Fibroblast of skin of right biceps (primary cell): ENCODE measurements at places on chromosomes 2 and 18.
A peak's percentile ranks its signal among the peaks of the same experiment; 100 is the strongest.

DNA sequence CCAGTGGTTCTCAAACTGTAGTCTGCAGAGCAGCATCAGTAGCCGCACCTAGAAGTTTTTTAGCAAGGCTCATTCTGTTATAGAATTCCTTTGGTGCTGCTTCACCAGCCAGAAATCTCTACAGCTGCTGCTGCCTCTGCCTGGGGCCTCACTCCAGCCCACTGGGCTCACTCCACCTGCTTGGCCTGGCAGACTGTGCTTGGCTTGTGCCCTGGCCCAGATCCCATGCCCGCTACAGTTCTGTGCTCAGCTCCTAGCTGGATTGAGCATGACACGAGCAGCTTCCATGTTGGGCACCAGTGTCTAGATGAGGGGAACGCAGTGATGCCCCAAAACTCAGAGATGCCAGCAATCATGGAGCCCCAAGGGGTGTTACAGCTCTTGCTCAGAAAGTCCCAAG is 22.6 kb downstream of the MAPK4 start:
- no peak for DNase-seq

GRCh38 chr18:3059272-3059671 is 46.3 kb upstream of the LPIN2 start:
- DNase-seq, result no peak

DNA sequence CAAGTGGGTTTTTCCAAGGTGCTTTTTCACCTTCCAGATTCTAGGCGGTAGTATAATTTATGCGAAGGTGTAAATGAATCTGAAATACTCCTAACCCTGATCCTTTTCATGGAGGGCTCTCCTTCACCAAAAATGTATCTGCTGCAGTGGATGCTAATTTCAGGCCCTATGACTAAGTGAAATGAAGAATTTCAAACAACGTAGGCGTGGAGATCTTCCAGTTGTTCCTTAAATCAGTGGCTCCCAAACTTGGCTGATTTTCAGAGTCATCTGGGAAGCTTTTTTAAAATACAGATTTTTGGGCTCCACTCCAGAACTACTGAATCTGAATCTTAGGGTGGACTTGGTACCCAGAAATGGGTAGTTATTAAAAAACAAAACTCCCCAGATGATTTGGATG is 5.5 kb downstream of the GCKR start:
- no peak for DNase-seq

- peak; percentile 56 for DNase-seq
These were observed 488.3 kb downstream of the DLGAP1 start for GRCh38 chr18:3966642-3967358.

DNA sequence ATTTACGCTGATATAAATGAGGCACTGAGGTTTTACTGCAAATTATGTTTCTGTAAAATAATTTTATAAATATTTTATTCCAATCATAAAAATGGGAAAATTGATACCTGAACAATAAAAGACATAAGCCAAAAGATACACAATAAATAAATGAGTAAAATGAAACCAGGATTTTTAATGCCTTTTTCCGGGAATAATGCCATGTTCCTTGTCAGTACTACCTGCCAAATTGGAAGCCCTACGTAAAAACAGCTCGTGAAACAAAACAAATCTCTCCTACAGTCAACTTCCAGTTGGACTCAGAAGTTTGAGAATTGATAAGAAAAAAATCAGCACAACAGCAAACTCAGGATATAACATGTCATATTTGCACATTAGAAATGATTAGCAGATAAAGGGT is 18.0 kb downstream of the GALNT3 start:
- no peak for DNase-seq

DNA sequence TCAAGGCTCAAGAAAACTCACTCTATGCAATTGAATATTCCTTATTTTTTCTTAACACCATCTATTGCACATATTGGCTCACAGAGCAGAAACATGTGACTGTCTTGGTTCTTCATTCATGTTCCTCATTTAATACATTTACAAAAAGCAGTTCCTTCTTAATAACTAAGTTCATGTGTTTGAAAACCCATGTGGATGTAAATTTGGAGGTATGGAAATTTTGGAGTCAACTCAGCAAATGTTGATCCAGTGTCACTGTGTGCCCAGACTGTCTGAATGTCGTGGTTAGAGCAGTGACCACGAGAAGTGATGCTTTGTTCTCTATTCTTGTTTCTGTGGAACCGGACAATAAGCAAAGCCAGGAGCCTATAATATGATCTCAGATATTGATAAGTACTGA is 299.1 kb downstream of the SETBP1 start:
- no peak for DNase-seq

- DNase-seq, result peak; percentile 85
These were observed 27.0 kb upstream of the MGAT4A start for GRCh38 chr2:98757904-98758421.

DNA sequence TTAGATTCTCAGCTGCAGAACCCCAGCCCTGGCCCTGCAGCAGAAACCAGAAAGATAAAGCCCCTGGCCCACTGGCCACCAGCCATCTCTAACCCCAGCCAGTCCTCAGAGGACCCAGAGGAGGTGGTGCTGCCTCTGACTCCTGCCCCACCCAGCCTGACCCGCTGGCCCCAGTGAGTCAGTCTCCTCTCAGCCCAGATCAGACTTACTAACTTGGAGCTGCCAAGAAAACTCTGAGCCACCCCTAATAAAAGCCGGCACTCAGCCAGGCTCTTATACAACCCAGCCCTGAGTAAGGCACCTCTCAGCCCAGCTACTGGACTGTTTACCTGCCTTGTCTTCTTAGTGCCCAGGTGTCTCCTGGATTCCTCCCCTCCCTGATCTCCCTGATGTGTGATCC is 2.0 kb downstream of the SLC14A2 start:
- peak; percentile 76 for DNase-seq

GRCh38 chr2:58448065-58448507 is 207.0 kb upstream of the FANCL start:
- peak; percentile 78 for DNase-seq

DNA sequence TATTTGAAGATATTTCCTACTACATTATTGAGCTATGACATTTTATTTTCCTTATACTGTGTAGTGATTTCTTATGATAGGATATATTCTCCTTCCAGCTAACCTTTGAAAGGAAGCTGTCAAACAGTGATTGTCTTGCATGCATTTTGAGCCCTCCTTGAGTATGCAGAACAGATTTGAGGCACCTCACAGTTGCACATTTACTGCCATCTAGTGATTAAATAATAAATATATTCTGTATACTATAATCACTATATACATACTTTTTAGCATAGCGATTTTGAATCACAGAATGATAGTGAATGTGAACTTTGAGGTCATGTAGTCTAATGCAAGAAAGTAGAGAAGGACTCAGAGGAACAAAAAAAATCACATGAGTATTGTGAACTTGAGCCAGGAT is 268.4 kb upstream of the CDH19 start:
- peak; percentile 40 for DNase-seq

- DNase-seq, result no peak
These were observed 152.2 kb downstream of the TPGS2 start for GRCh38 chr18:36676629-36677028.

DNA sequence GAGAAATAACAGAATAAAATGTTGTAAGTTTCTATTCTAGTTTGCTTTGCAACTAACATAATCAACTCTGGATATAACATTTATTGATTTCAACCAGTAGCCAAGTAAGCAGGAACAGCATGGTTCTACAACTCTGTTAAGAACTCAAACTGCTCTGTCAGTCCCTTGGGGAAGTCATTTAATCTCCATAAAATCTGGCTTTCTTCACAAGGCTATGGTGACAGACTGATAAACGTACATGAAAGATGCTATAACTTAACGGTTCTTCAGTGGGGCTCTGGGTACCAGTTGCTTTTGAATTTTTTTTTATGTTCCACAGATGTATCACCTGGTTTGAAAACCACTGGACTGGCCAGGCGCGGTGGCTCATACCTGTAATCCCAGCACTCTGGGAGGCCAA is 10.3 kb downstream of the PSME4 start:
- DNase-seq, result no peak

GRCh38 chr2:219230059-219230540 is 494 bp downstream of the ANKZF1 start:
- peak; percentile 66 for DNase-seq
